ENCODE measurements at places on chromosomes 5 and 9.

DNA sequence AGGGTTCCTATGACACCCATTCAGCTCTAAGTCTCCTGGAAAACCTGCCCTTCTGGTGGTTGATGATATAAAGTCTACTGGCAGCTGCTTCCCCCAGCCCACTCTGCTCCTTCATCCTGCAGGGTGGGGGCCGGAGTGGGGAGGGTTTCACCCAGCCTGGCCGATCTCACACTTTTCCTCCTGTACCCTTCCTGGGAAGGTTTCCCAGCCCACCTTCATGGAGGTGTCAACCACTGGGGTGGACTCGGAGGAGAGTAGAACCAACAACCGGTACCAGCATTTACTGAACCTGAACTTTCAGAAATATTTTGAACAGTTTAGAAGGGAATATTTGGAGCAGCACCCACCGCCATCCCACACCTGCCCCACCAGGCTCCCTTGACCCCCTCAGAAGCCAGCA is 30.4 kb downstream of the ROR2 start:
- DNase-seq: no peak

- DNase-seq: no peak
Observed at GRCh38 chr5:108772626-108773025, 24.9 kb downstream of the FER start.

GRCh38 chr5:78490709-78491485 is 130.5 kb downstream of the SCAMP1 start:
- DNase-seq: no peak

GRCh38 chr5:41795125-41795524 is 75.1 kb downstream of the OXCT1 start:
- no peak for DNase-seq

- no peak for DNase-seq
Observed at GRCh38 chr9:117403848-117404247, 11.0 kb downstream of the ASTN2 start.

GRCh38 chr5:138831703-138832102 is 43.4 kb downstream of the LRRTM2 start:
- DNase-seq: no peak

DNA sequence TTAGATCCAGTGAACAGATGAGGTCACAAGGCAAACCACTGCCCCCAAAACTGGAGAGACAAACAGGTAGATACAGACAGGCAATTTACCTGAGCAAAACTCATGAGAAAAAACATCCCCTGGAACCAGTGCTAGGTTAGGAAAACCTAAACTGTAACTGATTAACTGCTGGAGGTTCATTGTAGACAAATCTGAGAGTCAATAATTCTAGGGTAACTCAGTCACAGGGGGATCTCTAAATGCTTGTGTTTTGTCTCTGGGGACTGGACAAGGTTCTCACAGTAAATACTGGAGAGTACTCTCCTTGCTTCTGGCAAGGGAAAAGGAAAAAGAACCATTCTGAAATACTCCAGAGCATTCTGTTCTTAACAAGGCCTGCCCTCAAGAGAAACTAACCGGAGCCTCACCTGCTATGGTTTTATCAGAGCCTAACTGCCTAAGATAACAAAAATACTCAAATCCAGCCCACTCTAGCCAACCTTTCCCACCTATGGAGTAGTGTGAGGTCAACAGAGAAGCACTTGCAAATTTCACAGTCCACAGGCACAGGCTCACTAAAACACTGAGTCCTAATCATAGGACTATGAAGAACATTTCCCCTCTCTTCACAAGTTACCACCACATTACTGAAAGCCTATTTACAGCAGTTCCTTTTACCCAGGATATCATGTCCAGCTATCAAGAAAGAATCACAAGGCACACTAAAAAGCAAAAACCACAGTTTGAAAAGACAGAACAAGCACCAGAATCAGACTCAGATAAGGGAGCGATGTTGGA is 139.9 kb upstream of the ACOT12 start:
- DNase-seq: no peak

GRCh38 chr5:173972607-173972924 is 16.4 kb upstream of the C5orf47 start:
- DNase-seq: no peak

GRCh38 chr5:169663537-169663936 is 26.5 kb downstream of the DOCK2 start:
- DNase-seq: no peak

DNA sequence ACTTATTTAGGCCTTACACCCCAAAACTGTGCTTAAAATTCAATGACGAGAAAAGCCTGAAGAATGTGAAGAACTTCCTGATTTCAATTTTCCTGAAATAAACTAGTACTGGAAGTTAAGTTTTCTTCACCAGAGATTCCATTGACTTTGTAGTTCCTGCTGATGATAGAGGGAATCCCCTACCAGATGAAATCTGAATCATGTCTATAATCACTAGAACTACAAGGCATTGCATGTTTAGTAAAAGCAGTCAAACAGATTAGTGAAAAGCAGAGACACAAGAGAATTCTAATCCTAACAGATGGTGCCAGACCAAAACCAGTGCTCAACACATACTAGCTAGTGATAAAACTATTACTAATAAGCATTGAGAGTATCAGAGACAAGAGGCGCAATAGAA is 130.0 kb downstream of the PDE4D start:
- DNase-seq: no peak

- no peak for DNase-seq
Observed at GRCh38 chr9:6590334-6590733, 55.2 kb downstream of the GLDC start.

GRCh38 chr5:94240993-94241651 is 377.3 kb downstream of the KIAA0825 start:
- no peak for DNase-seq

- no peak for DNase-seq
Observed at GRCh38 chr9:81077572-81077971, 611.8 kb downstream of the TLE1 start.

- no peak for DNase-seq
Observed at GRCh38 chr9:127449332-127449966, 1.8 kb downstream of the RPL12 start.

- DNase-seq: no peak
Observed at GRCh38 chr5:72238712-72239445, 81.2 kb downstream of the MRPS27 start.

All from stimulated activated CD8-positive, alpha-beta memory T cell treated with anti-CD3 and anti-CD28 coated beads, Interleukin-4, amount 100 ng/mL, for 4 hours (primary cell).